ENCODE measurements at places on chromosomes 5 and 9.

DNA sequence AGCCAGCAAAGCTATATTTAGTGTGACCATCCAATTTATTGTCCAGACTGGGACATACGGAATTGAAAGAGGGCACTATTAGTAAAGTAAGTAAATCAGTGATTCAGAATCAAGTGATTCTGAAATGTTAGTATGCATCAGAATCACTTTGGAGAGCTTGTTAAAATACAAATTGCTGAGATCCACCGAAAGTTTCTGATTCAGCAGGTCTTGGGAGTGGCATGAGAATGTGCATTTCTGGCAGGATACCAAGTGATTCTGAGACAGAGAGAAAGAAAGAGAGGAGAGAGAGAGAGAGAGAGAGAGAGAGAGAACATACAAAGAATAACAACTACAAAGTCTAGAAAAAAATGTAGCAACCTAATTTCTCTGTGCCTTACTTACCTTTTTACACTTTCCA, 65.4 kb upstream of the ASTN2 start:
- no peak for DNase-seq

- no peak for DNase-seq
Measured at GRCh38 chr5:77637998-77638762, at the start of gene OTP. OTP (minus strand) TSS chr5:77638713; CDS start chr5:77638549, 164 bp downstream.

DNA sequence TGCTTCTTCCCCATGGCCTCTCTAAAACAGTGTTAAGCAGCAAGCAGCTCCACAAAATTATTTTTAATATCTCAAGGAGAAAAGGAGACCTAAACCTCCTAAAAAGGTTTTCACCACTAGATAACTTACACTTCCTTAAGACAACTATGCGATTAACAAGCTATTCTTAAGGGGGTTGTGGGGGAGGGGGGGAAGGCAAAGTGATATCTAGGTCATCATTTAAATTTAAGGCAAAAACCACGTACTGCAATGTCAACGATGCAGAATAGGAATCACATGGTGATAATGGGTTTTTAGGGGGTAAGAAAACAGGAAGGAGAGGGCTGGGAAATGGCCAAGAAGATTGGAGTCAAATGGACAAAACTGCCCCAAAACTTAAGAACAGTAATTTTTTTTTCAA, 32.6 kb downstream of the CSNK1A1 start:
- no peak for DNase-seq

- DNase-seq = no peak
Measured at GRCh38 chr9:7489036-7489435, 310.5 kb downstream of the DMAC1 start.

GRCh38 chr9:134740071-134740470, 98.5 kb downstream of the COL5A1 start:
- no peak for DNase-seq

DNA sequence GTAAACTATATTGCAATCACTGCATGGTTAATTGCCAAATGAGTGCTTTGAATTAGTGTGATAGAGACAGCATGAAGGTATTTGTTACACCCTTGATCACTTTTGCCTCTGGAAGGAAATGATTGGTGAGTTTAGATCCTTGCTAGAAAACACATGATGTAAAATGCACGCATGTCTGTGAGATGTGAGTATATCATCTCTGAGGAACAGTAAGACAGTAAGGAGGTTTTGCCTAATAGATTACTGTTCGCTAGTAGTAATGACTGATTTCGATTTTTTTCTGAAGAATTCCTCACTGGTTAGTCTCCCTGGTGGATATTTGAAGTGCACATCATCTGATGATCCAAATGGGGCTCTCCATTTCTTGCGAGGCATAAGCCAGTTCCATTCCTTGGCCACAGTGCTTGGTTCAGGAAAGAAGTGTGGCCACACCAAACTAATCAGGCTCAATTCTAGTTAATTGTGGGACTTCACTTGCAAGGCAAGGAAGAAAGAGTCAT, 156.4 kb upstream of the ADRA1B start:
- no peak for DNase-seq

- no peak for DNase-seq
Measured at GRCh38 chr5:24773261-24773660, 128.5 kb upstream of the CDH10 start.

DNA sequence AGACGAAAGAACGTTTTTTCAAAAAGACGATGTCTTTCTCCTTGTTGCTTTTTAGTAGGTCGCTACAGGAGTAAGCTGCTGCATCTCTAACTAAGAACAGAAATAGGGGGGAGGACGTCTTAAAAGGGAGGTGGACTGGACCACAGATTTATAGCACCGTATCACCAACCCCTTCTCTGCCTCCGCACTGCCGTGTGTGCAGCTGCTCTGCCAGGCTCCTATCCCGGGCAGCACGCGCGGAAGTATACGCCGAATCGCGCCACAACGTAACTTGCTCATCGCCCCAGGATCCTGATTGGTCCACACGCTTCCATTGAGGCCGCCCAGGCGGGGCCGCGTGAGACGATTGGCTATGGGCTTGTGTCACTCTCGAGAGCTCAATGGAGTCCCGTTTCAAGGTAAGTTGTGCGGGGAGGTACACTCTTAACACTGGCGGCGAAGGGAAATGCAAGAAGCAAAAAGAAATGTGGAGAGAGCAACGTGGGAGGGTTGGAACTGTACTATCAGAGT, at the start of gene ELAVL2:
ELAVL2 (minus strand) TSS at position 121 of the 510 bp plus-strand sequence. CDS start 64,006 bp downstream, outside the sequence.
- DNase-seq = no peak

- DNase-seq = no peak
Measured at GRCh38 chr5:43192558-43193180, 644 bp downstream of the NIM1K start.

DNA sequence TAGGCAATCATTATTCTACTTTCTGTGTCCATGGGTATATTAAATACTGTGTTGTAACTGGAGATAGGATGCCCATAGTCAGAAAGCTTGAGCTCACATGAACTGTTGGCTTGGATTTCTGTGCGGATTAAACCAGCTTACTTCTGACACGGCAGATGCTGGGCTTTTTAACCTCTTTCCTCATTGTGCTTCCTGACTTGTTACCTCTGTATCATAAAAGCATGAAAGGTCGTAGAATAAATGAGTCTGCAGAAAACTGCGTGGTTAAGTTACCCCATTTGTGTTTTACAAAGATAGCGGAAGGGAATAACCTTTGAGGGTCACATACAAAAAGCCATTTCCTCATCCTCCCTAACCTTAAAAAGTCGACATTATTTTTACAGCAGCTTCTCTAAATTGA, 199.5 kb upstream of the DMRT1 start:
- DNase-seq = no peak

DNA sequence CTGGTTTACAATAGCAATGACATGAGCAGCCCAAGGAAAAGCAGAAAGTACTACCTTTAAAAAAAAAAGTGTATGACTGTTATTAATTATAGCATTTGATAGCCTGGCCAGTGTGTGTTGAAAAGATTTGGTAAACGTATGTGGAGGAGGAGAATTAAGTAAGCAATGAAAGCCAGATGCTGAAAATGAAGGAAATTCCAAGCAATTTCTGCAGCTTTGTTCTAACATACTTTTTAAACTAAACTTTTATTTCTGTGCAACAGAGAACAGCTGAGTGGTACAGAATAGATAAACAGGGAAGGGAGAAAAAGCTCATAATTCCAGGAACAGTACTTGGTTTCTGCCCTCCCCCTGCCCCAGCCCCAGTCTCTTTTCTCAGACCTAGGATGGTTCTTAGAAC, 252.6 kb downstream of the ADAMTSL1 start:
- DNase-seq = no peak

GRCh38 chr5:78887384-78888118, 97.6 kb downstream of the ARSB start:
- DNase-seq = no peak

DNA sequence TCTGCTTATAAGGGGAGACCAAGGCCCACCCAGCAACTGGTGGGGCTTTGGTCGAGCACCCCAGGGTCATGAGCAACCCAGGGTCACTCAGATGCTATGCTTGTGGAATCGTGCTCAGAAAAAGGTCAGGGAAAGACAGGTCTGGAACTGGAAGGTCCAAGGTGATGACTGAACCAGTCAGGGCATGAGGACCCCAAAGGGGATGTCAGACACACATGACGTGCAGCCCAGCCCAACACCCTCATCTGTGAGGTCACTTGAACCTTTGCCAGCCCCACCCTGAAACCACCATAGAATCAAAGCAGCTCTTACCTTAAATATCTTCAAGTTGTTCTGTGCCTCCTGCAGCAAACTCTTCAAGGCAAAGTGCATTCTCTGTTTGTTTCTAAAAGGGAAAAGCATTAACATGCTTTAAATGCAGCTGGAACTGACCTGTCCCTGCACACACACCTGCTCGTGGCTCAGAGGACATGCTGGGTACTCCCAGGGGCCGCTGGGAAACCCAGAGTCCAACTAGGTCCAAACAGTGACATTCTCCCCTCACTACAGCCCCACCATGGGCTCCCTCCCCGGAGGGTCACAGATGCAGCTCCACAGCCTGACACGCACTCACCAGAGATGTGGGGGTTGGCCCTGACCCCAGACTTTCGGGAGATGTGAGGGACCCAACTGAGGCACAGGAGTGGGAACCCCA, 29.4 kb downstream of the IPPK start:
- no peak for DNase-seq

DNA sequence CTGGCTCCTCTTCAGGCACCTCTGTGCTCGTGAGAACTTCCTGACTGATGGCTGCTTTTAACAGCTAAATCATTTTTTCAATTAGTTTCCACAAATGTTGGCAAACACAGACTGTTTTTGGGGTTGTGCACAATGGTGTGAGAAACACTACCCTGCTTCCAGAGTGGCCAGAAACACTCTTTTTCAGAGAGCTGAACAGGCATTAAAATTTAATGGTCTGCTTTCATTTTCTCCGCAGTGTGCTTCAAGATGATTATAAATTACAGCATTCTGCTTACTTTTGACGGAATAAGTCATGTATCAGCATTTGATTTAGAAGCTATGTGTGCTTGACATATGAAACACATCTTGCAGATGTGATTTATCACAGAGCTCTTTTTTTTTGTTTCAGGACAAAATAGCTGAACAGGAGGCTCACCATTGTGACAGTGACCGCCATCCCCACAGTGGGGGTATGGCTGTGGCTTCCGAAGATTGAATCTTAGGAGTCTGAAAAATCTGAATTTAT, 454.5 kb upstream of the ZNF608 start:
- no peak for DNase-seq

GRCh38 chr5:42751044-42751443, 5.6 kb upstream of the CCDC152 start:
- DNase-seq = no peak

- no peak for DNase-seq
Measured at GRCh38 chr5:8701251-8701650, 832.3 kb downstream of the MTRR start.

DNA sequence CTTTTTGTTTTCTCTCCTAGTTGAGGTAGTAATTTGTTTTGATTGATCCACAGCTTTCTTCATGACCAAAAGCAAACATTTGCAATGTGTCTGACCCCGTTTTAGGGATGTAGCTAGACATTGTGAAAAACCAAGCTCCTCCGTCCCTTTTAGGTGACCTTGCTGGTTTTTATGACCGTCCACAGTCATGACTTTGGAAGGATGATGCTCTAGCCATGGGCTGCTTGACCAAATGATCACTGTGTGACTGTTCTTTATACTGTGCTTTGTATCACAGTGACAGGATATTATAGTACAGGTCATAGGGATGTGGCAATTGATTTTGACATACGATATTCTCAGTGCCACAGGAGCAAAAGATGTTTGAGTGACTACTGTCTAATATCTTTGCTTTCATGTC, 54.4 kb downstream of the KCNN2 start:
- no peak for DNase-seq

DNA sequence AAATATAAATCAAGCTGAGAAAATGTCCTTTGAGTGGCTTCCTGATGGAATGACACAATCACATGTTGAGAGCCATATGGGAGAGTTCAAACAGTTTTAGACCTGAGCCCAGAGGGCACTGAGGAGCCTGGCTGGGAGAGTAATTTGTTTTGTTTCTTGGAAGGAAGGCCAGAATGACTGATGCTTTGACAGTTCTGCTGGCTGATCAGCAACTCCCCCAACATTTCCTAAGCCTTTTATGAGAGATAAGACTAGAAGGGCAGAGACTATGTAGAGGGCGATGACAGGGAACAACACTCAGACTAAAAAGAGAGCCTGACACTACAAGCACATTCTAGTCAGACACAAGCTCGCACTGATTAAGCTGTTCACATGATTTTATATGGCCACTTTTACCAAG, 169.2 kb downstream of the COX7C start:
- DNase-seq = no peak

- DNase-seq = no peak
Measured at GRCh38 chr9:95100071-95100627, 217.4 kb downstream of the FANCC start.

DNA sequence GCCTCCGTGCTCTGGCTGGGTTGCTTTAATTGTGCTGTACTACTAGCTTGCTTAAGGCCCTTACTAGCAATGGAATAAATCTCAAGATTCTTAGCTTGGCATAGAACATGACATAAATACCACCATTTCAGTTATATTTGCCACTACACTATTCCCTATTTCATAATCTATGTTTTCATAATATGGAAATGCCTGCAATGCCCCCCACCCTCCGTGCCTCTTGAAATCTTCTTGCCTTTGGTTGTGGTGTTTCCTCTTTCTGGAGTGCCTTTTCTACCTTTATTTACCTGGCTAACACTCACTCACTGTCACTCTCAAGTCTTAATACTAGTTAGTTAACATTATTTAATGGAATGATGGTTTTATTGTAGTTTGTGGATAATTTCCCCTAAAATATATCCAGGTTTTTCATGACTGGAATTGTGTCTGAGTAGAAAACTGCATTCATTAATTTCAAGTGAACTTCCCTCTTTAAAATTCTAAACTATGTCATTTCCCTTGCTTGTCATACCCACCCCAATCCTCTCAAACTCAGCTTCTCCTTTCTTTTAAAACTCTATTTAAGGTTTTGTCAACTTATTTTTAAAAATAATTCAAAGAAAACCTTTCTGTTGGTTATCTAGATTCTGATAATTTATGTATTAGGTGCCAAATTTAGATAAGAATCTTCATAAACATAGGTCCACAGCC, 521.7 kb upstream of the DAB2 start:
- DNase-seq = no peak

DNA sequence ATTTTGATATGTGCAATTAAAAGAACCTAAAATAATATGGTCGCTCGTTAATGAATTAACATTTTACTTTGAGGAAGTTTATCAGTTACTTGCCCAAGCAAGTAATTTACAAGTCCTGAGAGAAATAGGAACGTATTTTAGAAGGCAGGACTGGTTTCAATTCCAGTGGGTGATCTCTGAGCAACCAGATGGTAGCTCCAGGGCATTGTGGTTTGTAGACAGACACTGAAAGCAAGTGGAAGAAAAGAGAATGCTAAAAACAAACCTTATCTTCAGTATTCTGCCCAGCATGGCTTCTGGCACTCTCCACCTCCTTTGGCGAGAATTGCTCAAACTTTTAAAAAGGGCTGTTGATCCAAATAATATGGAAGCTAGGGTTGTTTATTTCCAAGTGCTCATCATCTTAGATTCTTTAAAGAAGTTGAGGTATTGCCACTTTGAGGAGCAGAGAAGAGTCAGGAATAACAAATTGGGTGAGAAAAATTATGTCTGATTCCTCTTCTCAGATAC, 31.8 kb upstream of the ERAP2 start:
- DNase-seq = no peak

DNA sequence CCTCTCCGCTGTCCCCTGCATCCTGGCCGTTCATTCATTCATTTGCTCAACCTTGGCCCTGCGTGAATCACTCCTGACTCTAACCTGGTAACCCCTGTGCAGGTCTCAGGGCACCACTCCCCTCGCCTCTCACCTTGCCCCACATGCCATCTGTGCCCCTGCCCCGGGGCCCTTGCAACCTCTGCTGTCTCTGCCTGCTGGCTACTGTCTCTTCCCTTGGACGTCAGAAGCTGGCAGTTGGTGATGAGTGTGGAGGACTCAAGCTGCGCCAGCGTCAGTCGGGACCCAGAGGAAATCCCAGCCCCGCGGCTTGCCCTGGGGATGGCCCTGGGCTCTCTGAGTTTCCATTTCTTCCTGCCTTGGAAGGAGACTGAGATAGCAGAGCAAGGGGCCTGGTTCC, 154.9 kb downstream of the OLFM1 start:
- DNase-seq = no peak
